ENCODE measurements at places on chromosomes 1 and 21.

- no peak for DNase-seq
These were observed 895 bp upstream of the PDZK1 start for GRCh38 chr1:145708063-145708462.

DNA sequence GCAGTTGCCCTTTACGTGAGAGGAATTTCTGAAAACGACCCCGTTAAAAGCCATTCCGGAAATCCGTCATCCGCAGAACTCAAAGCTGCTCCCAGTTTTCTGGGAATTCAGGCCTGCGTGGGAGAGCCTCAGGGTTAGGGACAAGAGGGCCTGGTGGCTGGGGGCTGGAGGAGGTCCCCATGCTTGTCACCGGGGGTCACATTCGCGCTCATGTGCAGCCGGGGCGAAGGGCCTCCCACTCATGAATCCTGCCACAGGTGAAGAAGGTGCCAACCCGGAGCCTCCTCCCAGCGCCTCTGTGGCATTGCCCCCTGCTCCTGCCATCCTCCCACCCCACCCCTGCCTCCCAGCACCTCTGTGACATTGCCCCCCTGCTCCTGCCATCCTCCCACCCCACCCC, 98.3 kb downstream of the PRDM16 start:
- no peak for DNase-seq

GRCh38 chr21:17699524-17700189, 87.0 kb upstream of the BTG3 start:
- DNase-seq, result no peak

DNA sequence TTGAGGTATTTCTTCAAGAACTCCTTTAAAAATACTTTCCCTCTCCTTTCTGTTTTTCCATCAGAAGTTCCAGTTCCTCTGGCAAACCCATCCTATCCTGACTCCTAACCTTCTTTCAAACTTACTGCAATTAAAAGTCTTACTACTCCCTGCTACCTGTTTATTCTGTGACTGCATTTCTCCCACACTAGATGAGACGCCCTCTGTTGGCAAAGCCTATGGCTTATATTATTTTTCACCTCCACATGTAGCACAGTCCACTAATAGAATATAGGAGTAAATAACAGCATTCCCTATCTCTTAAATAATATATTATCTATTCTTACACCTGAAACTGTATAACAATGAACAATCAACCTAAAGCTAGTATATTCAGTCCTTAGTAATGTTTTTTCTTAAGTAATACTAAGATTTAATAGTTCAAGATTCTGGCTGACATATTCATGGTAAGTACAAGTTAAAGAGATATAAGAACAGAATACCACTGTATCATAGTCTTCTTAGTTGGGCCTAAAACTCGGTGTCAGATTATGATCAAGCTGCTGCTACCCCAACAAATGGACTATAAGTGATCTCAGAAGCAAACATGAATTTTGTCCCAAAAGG, 54.8 kb downstream of the RAB3GAP2 start:
- DNase-seq, result peak; percentile 18

DNA sequence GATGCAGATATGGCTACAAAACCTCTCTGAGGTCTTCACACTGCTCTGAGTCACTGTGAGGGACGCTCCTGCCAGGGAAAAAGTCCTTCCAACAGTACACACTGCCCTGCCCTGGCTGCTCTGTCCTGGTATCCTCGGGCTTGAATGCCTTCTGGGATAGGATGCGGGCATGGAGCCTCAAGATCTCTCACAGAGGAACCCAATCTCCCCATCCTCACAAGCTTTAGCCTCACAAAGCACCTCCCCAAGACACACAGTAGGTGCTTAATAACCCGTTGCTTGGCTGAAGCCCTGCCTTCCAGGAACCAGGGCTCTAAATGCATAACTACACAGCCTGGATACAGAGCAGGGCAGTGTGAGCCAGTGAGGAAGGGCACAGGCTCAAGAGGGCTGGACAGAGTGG, 9.2 kb downstream of the RAP1GAP start:
- DNase-seq, result no peak

DNA sequence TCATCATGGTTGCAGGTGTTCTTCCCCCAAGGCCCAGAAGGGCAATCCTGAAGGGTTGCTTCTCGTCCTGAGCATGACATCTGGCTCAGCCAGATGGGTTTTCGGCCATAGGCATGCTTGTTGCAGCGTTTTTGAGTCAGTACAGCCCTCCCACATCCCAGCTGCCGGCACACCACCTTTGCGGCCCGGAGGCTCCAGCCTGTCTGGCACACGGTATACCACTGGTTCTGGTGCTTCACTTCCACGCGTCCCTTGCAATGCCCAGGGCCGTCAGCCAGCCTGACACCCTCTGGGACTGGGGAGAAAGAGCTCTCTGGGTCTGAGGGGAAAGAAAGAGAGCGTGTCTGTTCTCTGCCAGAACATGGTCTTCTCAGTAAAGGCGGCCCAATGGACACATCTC, 7.2 kb downstream of the CD5L start:
- no peak for DNase-seq

DNA sequence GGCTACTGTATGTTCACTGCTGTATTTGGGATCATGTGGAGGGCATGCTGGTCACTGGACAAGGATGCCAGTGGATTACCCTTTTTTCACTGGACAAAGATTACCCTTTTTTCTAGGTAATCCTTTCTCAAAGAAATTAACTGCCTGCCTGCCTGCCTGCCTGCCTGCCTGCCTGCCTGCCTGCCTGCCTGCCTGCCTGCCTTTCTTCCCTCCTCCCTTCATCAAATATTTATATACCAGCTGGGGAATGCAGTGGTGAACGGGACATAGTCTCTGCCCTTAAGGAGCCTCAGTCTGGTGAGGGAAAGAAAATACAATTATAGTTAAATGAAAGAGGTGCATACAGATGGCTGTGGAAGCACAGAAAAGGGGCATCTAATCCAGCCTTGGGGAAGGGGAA, 85.0 kb downstream of the PGM1 start:
- no peak for DNase-seq

DNA sequence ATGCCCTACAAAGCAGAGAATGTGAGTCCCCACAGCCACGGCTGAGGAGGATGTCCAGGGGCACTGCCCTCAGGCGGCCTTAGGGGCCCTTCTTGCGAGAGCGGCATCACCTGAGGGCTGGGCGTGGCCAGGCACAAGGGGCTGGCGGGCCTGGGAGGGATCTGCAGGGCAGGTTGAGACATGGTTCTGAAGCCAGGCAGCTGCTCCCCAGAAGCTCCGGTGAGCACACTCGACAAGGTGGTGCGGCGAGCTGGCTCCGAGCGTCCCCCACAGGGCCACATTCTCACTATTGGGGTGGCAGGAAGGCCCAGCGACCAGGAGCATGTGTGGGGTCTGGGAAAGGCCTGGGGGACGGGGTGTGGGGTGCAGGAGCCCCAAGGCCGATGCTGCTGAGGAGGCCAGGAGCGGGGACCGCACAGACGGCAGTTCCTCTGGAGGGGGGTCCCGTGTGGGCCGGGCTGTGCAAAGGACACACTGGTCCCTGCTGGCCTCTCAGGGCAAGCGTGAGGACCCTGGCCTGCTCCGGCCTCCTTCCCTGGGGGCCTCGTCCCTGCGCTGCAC, 47.2 kb downstream of the MORN1 start:
- no peak for DNase-seq

DNA sequence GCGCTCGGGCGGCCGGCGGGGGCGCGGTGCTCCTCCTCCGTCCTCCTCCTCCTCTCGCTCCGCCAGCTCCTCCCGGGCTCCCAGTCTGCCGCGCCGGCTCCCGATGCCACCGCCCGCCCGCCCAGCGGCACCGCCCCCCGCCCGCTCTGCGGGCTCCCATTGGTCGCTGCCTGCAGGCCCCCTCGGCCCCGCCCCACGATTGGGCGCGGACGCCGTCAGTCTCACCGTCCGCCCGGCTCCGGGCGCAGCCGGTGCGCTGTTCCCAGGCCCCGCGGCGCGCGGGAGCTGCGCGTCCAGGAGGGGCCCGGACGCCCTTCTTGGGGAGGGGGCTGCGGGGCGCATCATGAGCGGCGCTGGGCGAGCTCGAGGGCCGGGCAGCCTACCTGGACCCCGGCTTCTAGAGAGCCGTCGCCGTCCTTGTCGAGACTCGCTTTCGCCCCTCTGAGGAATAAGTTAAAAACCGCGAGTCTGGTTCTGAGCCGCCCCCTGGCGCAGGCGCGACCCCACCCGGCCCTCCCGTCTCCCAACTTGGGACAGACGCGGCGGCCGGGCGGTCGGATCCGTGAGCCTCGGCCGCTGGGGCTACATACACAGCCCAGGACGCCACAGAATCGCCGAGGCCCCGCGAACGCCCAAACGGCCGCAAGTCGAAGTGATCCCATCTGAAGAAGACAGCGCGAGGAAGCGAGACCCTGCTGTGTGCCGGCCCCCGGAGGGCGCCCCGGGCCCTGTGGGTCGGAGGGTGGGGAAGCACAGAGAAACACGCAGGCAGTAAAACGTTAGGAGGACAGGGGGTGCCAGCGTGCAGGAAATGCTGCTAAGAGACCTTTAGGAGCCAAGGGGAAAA, at the start of gene SIPA1L2:
Gene SIPA1L2, minus strand, starts transcription at position 87 of the 847 bp plus-strand sequence. CDS start 114,794 bp downstream, outside the sequence.
- DNase-seq, result peak; percentile 95

- no peak for DNase-seq
These were observed 6.8 kb upstream of the PPP1R15B start for GRCh38 chr1:204418174-204419063.

DNA sequence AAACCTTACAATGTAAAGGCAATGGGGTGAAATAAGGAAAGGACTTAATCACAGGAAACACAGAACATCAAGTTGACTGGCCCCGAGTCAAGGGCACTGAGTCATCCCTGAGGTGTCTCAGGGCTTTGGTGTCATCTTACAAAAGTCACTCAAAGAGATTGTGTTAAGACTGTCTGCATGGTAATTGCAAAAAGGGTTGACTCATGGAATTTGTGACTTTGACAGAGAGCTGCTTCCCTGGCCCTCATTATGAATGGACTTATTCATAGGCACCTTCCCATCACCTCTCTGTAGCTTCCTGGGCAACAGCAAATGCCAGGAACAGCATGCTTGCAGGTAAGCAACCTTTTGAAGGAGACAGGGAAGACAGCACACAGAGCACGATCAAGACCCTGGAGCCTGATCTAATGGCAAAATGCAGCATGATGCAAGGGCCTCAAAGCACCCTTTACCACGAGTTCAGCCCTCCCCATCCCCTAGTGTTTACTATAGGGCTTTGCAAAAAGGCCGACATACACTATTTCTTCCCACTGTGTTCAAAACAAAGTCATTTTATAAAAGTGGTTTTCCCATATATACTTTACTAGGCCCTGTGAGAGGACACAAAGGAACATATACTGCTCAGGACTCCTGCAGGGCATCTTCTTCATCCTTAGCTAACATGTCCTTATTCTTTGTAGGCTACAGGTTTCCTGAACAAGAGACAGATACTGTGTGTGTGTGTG, 17.1 kb downstream of the ZP4 start:
- DNase-seq, result peak; percentile 77

- peak; percentile 27 for DNase-seq
These were observed 844 bp downstream of the ZMYM6 start for GRCh38 chr1:35030756-35031446.

DNA sequence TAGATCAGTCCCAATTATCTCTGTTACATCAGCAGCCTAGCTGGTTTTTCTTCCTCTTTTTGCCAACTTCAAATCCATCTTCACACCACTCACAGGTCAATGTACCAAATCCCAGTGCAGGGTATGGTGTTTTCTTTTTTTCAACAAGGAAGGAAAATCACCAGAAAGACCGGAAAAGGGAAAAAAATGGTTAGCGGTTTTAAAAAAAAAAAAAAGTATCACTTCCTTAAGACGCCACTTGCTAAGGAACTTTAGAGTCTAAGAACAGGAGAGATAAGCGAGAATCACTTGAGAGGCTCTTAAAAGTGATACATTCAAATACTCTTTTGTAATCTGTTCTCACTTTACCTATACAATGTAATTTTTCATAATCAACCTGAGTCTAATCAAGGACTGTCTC, 3.1 kb upstream of the OR10J1 start:
- DNase-seq, result no peak

GRCh38 chr1:7390604-7391000, 380.5 kb upstream of the VAMP3 start:
- DNase-seq, result no peak

All from A673 (cell line).